Type B pancreatic cell (in vitro differentiated cells): ENCODE measurements at places on chromosomes 3 and 15. TPM values are rescaled to one million over a fixed set of nuclear protein-coding genes. Genes with fewer than 3 reads are reported as not detected.

C3orf38 gene
- 27.2 and 31.1 TPM in 2 replicates for total RNA-seq

TRPM1 gene
- total RNA-seq, result 9.5 TPM in 1 of 2 replicates, not detected in the other

KLF15 gene
- total RNA-seq, result 2.4 and 7.9 TPM in 2 replicates

DNA sequence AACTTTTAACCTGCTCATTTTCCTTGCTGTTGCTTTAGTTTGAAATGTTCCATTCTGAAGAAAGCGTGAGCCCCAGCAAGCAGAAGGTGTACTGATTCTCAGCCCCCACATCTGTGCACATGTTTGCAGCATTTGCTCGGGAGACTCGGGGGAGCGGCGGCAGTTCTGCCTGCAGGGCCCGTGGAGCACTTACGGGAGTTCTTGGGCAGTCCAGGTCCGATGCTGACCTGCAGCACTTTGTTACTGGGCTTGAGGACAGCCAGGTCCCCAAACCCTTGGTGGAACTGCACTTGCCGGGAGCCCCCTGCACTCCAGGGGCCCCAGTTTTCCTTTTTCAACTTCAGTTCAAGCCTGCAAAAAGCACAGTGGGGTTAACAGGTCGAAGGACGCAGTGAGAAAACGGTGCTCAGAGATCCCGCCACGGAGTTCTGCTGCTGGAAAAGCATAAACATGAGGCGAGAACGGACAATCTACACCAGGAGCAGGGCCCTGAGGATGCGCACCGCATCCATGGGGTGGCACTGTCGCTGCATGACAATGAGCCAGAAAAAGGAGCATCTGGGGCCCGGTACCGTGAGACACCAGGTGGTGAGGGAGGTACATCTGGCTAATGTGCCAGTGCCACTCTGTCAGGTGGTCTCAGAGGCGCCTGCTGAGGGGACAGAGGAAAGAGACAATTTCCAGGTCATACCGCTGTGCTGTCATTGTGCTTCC is 45.6 kb upstream of the LDHAL6B start:
- DNase-seq, result no peak

DNA sequence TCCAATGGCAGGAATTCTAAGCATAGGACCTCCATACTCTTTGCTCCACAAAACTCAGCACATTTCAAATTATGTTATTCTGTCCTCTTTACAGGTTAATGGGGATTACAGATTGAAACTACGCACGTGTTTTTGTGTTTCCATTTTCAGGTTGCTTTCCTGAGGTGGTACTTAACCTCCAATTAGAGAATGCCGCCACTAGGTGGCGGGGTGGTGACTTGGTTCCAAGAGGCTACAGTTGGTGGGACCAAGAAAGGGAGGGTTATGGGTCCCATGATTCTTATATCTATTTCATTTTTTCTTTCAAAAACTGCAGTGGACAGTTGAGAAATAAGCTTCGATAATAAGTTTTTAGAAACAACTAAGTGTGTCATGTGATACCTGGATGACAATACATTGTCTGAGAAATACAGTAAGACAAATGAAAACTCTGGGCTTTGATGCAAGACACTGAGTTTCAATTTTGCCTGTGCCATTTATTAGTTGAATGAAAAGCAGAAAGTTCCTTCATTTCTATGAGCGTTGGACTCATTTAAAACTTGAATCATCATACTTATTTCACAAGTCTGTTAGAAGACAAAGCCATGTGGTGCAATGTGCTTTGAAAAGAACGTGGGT is 539.0 kb downstream of the FGF12 start:
- no peak for DNase-seq

DNA sequence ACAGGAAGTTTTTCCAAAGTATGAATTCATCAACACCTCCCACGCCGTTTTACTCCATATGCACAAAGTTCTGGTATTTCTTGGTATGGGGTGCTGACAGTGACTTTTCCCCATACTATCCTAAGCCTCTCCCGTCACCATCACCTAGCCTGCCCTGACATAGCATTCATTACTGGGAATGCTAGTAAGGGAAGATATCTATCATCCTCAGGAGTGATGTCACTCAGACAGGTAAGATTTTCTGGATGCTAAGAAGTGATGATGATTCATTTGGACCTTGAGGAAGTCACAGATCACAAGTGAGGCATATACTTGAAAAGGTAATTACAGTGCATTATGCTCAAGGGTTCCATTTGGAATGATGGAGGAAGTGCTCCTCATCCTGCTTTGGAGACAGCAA is 355.1 kb upstream of the STAC start:
- DNase-seq, result no peak

DNA sequence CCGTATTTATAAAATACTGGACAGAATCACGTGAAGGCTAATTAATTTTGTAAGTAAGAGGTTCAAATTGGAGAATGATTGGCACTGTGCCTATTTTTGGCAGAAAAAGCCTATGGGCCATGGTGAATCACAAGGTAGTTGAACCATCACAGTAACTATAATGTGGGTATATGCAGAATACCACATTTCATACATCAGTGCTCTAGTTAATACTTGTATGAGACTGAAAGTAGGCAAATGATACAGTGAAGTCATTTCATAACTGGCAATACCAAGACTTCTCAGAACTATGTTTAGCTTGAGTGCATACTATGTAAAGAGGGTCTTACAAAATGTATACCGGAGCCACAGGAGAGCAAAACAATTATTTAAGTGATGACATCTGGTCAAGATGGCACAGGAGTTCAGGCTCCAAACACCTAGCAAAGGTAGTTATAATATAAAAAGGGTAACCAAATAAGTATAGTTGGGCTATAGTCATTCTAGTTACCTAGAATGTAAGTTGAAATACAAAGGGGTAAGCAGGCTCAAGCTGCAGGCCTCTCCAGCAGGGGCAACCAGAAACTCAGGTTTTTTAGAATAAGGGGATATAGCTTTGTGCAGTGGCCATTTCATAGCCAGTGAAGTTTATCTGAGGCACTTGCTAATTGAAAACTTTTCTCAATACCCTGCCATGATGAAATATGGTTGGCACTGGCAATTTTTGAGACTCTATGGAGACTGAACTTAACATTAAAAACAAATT is 19.1 kb downstream of the GPR160 start:
- DNase-seq, result no peak

- no peak for DNase-seq
Measured at GRCh38 chr3:87621667-87622066, 345.3 kb upstream of the POU1F1 start.

DNA sequence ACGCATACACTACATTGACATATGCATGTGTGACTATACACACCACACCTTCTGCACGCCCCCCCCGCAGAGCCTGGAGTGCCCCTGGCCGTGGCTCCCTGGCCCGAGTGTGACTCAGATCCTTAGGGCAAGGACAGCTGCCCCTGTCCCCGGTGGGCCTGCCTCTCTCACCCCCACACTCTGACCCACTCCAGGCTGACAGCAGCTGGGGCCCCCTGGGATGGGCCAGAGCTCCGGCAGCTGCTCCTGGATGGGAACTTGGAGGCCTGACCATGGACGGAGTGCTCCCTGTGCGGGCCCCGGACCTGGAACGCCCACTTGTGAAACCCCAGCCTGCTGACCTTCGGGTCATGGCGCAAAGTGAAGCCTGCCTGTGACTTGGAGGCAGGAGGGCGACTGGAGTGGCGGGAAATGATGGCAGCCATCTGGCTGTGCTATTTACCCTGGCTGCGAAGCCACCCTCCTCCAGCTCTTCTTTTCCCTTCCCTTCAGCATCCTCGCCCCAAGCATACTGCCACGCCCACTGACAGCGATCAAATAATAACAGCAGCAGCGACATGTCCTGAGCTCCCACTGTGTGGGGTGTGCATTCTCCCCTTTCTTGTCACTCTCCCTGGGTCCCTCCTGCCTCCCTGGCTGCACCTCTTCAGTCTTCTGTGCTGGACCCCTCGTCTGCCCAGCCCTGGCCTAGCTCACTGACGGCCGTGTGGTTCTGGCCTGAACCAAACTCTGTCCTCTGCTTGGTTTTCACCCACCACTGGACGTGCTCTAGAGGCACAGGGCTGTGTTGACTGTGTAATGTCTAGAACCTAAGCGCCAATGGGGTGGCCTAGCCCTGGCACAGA is 90.7 kb upstream of the MEF2A start:
- no peak for DNase-seq
